GM12878 (cell line): ENCODE measurements at places on chromosomes 13 and 19. TPM values are rescaled to one million over a fixed set of nuclear protein-coding genes. Genes with fewer than 3 reads are reported as not detected.

Gene S1PR4
- 32.4 and 33.7 TPM in 2 replicates for total RNA-seq

Gene CILP2
- 0.05 TPM in 1 of 2 replicates, not detected in the other for total RNA-seq

Gene PEAK3
- total RNA-seq: 0.10 and 0.13 TPM in 2 replicates

Gene ZSCAN4
- not detected in 2 replicates for total RNA-seq

Gene ITPKC
- total RNA-seq: 6.3 and 6.5 TPM in 2 replicates

Gene TMIGD2
- total RNA-seq: 0.16 TPM in 1 of 2 replicates, not detected in the other

Gene FFAR1
- total RNA-seq: 0.43 and 0.62 TPM in 2 replicates

Gene TUBA3C
- not detected in 2 replicates for total RNA-seq

Gene URAD
- total RNA-seq: not detected in 2 replicates

Gene NAPSA
- 18.2 and 19.2 TPM in 2 replicates for total RNA-seq

Gene ONECUT3
- not detected in 2 replicates for total RNA-seq

Gene HCST
- total RNA-seq: 28.6 and 30.7 TPM in 2 replicates

Gene PSG4
- not detected in 2 replicates for total RNA-seq

Gene SSBP4
- 131 and 150 TPM in 2 replicates for total RNA-seq

Gene BEST2
- total RNA-seq: 0.08 TPM in 1 of 2 replicates, not detected in the other

Gene NPAS1
- 0.45 and 0.72 TPM in 2 replicates for total RNA-seq

Gene GAMT
- 49.1 and 52.0 TPM in 2 replicates for total RNA-seq

Gene ZC3H4
- 78.1 and 86.3 TPM in 2 replicates for total RNA-seq

Gene ACP7
- total RNA-seq: not detected in 2 replicates

Gene LILRB3
- 0.18 and 0.29 TPM in 2 replicates for total RNA-seq

Gene CEACAM19
- 0.15 and 0.24 TPM in 2 replicates for total RNA-seq

Gene CYSLTR2
- total RNA-seq: 0.08 TPM in 1 of 2 replicates, not detected in the other

Gene SSC5D
- total RNA-seq: 0.13 and 0.19 TPM in 2 replicates

Gene SIGLECL1
- not detected in 2 replicates for total RNA-seq

Gene CD209
- total RNA-seq: 0.16 and 0.21 TPM in 2 replicates

Gene KLK12
- total RNA-seq: not detected in 2 replicates

Gene ZNF253
- total RNA-seq: 3.7 and 4.8 TPM in 2 replicates

Gene ZAR1L
- total RNA-seq: 0.13 and 0.26 TPM in 2 replicates

Gene SIAH3
- not detected in 2 replicates for total RNA-seq

Gene THSD8
- total RNA-seq: 25.1 and 30.0 TPM in 2 replicates

Gene C19orf33
- total RNA-seq: not detected in 2 replicates

Gene ZNF14
- 3.1 and 3.3 TPM in 2 replicates for total RNA-seq

Gene HSD11B1L
- total RNA-seq: 1.1 and 1.5 TPM in 2 replicates

Gene NOTCH3
- total RNA-seq: 0.10 and 0.37 TPM in 2 replicates

Gene LIM2
- total RNA-seq: not detected in 2 replicates
